ENCODE measurements at places on chromosomes 12 and 14.
A peak's percentile ranks its signal among the peaks of the same experiment; 100 is the strongest.

DNA sequence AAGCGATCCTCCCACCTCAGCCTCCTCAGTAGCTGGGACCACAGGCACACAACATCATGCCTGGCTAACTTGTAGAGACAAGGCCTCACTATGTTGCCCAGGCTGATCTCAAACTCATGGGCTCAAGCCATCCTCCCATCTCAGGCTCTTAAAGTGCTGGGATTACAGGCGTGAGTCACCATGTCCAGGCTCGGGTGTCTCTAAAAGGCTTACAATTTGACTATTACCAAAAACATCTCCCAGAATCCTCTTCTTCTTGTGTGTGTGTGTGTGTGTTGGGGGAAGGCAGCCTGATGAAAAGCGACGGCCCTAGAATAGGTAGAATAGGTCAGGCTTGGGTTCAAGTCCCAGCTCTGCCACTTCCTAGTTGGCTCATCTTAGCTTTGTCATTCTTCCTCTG lies 16.8 kb downstream of the MSI1 start:
- DNase-seq, result no peak

GRCh38 chr14:27688841-27689444 lies 1077.6 kb upstream of the FOXG1 start:
- no peak for DNase-seq

GRCh38 chr14:100692859-100693558 lies 33.7 kb upstream of the DLK1 start:
- DNase-seq, result peak; percentile 54

- peak; percentile 77 for DNase-seq
Observed at GRCh38 chr14:64891839-64892375, 12.2 kb upstream of the SPTB start.

DNA sequence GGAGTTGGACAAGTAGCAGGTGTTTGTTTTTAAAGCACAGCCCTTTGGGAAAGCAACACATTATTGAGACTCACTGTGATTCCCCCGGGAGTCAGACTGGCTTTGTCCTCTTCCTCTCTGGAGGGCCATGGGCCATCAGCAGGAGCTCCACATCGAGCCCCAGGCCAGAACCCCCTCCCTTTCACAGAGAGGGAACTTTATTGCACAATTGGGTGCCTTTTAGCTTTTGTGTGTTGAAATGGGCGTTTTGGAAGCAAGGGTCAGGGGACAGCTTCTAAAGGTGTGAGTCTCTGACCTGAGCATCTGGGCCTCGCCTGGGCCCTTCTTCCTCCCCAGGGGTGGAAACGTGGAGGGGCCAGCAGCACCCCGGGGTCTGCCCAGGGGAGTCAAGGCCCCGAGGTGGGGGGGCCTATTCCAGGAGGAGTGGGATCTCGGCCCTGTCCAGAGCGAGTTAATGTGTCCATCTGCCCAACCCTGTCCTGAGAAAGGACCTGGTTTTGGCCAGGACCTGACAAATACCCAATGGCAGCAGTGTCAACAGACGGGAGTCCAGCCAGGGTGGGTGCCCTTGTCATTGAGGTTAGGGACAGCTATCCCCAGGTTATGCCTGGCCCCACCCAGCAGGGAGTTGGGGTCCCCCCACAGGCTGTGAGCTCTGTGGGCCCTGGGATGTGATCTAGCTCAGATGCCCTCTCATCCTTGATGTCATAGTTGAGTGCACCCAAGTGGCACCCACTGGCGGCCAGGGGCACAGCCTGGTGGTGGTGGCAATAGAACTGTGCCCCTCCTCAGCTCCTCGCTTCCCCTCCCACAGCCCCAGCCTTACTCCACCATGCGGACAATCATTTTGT lies 37.1 kb downstream of the SLC8B1 start:
- peak; percentile 78 for DNase-seq

DNA sequence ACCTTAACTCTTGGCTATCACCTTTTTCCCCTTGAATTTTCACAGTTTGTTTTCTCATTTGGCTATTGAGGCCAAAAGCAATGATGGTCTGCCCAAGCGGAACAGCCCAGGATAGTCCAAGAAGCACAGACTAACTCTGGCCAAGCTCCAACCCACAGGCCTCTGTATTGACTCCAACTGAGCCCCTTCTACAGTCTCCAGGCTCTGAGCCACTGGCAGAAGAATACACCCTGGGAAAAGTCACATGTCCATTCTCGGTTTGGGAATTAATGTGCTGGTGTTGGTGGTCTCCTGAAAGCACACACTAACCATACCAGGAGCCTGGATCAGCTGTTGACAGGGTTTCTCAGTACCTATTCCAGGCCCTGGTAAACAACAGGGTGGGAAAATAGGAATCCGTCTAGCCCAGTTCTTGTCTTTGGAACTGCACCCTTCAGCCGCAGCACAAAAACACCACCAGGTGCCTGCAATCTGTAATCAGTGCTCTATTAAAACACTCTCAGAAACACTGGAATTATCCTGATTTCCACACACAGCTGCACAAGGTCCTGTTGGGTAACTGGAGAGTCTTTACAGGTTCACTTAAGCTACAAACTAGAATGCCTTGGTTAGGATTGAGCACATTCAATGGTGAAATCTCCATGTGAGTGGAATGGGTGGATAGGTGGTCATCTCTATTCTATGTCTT lies 63.6 kb downstream of the STXBP6 start:
- DNase-seq, result no peak

DNA sequence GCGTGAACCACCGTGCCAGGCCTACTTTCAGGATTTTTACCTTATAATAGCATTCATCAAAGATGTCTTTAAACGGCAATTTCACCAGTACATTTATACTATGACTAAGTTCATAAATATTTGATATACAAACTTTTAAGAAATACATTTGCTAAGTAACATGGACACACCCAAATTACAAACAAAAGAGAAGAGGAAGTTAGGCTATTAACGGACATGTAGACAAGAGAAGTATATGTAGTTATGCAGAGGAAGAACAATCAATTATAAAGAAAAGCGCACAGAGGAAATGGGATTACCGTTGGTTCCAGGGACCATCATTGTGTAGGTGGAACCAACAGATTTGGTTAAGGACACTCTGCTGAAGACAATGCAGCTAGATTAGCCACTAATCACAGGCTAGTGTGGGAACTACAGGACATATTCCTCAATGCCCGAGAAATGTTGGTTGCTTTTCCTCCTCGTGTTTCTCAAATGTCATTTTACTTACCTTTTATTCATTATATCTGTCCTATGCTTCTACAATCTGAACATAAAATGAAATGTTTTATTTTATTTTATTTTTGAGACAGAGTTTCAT lies 24.0 kb upstream of the PKP2 start:
- DNase-seq, result no peak

- DNase-seq, result no peak
Observed at GRCh38 chr12:24561411-24561871, 387.5 kb downstream of the BCAT1 start.

- DNase-seq, result peak; percentile 6
Observed at GRCh38 chr14:103517721-103518421, 4.8 kb downstream of the CKB start.

DNA sequence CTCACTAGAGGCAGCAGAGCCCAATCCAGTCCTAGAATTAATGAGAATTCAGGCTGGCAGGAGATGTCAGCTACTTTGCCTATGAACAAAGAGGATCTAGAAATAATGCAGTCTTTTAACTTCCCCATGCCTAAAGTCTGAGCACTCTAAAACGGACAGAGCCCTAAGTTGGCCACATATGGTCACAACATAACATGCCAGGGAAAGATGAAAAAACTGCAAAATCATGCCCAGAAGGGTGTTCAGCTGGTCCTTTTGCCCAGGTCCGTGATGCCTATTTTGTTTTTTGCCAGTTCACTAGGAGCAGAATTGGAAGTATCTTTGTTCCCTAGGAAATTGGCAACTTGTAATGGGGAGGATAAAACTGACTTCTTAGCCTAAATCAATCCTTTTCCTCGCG lies 20.3 kb upstream of the LMNTD1 start:
- no peak for DNase-seq

- DNase-seq, result no peak
Observed at GRCh38 chr14:88706425-88706824, 86.3 kb downstream of the EML5 start.

DNA sequence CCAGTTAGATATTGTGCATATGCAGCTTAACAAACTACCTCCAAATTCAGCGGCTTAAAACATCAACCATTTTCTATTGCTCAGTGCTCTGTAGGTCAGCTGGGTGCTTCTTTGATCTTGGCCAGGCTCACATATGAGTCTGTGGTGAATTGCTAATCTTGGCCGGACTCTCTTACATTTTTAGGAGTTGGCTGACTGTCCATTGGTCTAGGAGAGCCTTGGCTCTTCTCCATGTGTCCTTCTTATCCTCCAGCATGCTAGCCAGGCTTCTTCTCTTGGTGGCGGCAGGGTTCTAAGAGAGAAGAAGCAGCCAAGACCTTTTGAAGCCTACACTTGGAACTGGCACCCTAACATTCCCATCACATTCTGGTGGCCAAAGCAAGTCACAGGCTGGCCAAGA lies 174.3 kb upstream of the PWP1 start:
- DNase-seq, result no peak

GRCh38 chr14:77955816-77956484 lies 156.0 kb downstream of the ADCK1 start:
- no peak for DNase-seq

DNA sequence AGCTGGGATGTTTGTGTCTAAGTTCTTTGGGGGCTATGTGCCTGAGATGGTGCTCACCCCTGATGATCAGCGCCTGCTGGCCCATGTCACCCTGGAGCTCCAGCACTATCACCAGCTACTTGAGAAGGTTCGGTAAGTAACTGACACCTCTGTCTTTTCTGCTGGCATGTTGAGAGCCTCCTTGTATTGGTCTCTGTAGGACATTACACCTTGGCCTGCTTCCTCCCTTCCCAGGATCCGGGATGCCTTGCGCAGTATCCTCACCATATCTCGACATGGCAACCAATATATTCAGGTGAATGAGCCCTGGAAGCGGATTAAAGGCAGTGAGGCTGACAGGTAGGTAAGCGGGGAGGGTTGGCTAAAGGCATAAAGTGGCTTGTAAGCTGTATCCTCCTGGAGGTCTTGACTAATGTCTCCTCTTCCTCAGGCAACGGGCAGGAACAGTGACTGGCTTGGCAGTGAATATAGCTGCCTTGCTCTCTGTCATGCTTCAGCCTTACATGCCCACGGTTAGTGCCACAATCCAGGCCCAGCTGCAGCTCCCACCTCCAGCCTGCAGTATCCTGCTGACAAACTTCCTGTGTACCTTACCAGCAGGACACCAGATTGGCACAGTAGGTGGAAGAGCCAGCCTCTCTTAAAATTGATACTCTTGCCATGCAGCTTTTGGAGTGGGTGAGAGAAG lies 5.5 kb downstream of the DDIT3 start:
- no peak for DNase-seq

DNA sequence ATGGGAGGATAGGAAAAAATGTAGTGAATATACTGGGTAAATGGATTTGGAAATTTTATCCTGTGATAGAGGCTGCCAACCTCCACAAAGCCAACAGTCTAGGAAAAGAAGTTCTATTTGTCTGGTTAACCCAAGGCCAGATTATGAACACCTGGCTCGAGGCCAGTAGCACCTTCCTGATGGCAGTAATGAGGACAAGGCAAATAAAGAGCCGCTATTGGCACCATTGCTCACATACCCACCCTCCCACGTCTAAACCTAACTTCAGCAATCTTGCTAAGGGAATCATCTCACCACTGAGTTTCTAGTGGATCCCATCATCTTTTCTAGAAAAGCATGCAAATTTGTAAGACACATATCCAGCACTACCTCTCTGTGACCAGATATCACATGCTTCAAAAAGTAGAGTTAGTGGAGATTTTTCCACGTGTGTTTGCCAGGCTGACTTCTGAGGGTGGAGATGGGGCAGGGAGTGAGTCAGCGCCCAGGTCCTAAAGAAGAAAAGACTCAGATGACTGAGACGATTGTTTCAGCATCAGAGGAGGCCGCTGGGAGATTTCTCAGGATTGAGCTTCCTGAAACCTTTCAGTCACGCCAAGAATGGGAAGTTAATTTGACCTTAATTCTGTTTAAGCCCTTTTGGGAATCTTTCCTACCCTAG lies 362.9 kb downstream of the EMP1 start:
- no peak for DNase-seq

DNA sequence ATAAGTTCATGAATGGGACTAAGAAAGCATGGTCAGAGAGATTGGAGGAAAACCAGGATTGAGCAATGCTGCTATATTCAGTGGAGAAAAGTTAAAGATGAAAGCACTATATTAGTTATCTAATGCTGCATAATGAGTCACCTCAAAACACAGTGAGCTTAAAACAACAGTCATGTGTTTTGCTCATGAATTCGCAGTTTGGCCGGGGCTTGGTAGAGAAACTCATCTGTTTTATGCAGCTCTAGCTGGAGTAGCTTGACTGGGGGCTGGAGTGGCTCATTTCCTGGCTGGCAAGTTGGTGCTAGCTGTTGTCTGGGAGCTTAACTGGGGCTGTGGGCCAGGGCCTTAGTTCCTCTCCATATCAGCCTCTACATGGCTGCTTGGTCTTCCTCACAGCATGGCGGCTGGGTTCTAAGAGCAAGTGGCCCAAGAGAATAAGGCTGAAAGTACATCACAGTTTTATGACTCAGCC lies 90.1 kb downstream of the ADCK1 start:
- no peak for DNase-seq

- DNase-seq, result no peak
Observed at GRCh38 chr14:23269193-23269592, 16.7 kb downstream of the HOMEZ start.

DNA sequence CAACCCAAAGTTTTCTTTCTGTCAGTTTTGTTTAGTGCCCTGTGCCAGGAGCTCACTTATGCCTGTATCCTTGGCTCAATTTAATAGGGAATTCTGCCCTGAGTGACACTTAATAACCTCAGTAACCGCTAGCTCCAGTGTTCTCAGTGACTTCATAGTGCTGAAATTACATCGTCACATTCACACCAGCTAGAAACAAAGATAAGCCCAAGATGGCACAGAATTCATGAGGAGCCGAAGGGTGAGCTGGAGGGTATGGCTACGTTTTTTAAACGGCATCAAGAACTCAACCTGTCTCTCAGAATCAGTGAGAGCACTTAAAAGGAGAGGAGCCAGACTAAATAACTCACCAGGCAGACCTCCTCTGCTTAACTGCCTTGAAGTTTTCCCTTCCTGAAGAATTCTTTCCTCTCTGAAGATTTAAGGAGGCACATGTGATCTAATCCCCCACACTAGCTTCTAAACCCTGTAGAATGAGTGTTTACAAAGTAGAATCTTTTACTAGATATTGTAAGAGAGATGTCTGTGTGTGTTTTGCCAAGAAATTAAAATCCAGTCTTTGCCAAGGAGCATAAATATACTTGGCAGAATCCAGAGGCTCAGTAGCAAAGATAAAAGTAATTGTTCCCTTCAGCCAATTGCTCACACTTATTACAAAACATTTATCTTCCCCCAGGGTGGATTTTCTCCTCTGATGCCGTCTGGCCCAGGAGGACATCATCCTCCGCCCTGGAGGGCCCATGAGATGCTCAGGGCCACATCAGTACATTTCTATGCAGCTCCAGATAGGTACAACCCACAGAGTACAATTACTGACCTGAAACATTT lies 37.3 kb downstream of the PTGER2 start:
- DNase-seq, result no peak

All from NB4 (cell line).